Tibial artery (tissue), 4 donors: ENCODE measurements at places on chromosomes 11 and 22.

DNA sequence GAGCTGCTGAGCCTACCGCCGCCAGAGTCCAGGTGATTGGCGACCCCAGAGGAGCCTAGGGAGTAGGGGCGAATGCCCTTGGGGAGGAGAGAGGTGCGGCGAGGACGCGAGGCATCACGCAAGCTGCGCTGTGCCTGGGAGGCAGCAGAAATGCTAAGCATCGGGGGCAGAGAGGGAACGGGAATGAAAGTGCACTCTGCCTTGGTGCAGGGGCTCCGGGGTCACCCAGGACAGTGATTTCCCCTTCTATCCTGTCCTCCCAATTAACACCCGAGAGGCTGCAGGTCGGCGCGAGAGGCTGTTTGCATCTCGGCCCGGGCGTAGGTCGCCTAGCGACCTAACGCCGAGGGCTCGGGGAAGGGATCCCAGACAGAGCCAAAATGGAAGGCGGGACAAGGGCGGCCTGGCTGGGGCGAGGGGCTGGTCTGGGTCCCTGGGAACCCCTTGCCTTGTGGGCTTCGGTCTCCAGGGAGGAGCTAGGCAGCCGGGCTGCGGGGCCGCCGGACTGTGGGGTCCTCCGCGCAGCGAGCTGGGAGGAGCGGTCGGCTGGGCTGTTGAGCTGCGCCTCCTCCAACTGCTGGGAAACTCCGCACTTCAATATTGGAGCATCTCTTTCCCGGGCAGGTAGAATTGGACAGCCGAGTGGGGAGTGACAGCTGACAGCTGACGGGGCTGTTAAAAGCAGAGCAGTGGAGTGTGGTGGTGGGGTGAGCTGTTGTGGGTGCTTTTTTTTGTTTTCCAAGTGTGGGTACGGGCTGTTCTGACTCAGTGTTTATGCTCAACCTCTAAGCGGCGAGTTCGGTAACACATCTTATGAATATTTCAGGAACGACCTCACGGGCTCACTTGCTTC lies 657 bp downstream of the ELMOD1 start:
- no peak overlapping the region for H3K27ac ChIP-seq
- H3K4me1 ChIP-seq: no peaks in the 10 kb centered on the region
- no peak for DNase-seq
- H3K27me3 ChIP-seq: no peaks in the 10 kb centered on the region
- H3K36me3 ChIP-seq: no peaks in the 10 kb centered on the region

DNA sequence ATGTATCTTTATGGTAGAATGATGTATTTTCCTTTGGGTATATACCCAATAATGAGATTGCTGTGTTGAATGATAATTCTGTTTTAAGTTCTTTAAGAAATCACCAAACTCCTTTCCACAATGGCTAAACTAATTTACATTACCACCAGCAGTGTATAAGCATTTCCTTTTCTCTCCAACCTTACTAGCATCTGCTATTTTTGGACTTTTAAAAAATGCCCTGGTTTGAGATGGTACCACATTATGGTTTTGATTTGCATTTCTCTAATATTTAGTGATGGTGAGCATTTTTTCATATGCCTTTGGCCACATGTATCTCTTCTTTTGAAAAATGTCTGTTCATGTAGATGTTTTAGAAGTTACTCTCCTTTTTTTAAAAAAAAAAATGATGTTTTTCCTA lies 142.0 kb downstream of the METTL15 start:
- no peaks in the 10 kb centered on the region for H3K27me3 ChIP-seq
- H3K4me1 ChIP-seq: no peaks in the 10 kb centered on the region
- H3K4me3 ChIP-seq: no peak overlapping the region

DNA sequence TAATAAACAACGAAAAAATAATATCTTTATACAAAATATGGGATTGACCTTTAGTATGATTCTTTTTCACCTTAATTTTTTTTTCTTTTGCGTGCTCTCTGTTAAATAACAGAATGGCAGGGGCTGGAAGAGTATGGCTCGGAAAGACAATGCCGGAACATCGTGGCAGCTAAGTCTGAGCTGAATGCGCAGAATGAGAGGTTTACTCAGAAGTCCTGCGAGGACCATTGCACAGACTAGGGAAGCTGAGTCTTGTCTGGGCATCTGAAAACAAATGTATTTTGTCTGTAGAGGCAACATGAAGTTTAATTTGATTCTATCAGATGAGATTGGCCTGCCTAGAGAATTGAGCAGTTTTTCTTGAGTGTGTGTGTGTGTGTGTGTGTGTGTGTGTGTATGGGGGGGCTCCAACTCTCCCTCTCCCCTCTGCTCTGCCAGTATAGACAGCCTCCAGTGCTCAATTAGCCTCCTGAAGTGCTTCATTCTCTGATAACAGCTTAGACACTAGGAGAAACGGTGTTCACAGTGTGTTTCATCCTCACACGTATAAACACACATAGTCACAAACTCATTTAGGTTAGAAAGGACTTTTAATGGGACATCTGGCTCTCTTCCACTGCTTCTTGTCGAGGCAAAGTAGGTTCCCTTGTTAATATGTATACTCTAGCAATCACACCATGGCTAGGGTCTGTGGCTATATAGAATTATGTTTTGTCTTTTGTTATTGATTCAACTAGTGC lies 244.3 kb upstream of the SORL1-AS1 start:
- DNase-seq: no peak
- H3K27me3 ChIP-seq: no peaks in the 10 kb centered on the region
- peak overlapping the region; percentile 35 for H3K4me3 ChIP-seq
- H3K4me1 ChIP-seq: peaks cover 3% of the 10 kb centered on the region
- H3K36me3 ChIP-seq: no peaks in the 10 kb centered on the region

GRCh38 chr11:111528557-111528956 lies 12.0 kb upstream of the LAYN start:
- no peak overlapping the region for H3K27ac ChIP-seq
- H3K4me1 ChIP-seq: no peaks in the 10 kb centered on the region
- no peak overlapping the region for H3K4me3 ChIP-seq
- peaks cover 7% of the 10 kb centered on the region for H3K27me3 ChIP-seq

- no peak for DNase-seq
- peaks cover 23% of the 10 kb centered on the region for H3K4me1 ChIP-seq
- H3K36me3 ChIP-seq: no peaks in the 10 kb centered on the region
- no peaks in the 10 kb centered on the region for H3K27me3 ChIP-seq
- no peak overlapping the region for H3K27ac ChIP-seq
Observed at GRCh38 chr11:61699737-61700160, 19.6 kb downstream of the DAGLA start.
